ENCODE measurements at places on chromosomes 3 and 15. TPM values are rescaled to one million over a fixed set of nuclear protein-coding genes. Genes with fewer than 3 reads are reported as not detected.

Gene GOLGA8T
- total RNA-seq = 0.49 TPM

Gene TNFSF10
- 99.9 TPM for total RNA-seq

GRCh38 chr3:155651489-155652218, 93.2 kb downstream of the PLCH1 start:
- no peak for DNase-seq

DNA sequence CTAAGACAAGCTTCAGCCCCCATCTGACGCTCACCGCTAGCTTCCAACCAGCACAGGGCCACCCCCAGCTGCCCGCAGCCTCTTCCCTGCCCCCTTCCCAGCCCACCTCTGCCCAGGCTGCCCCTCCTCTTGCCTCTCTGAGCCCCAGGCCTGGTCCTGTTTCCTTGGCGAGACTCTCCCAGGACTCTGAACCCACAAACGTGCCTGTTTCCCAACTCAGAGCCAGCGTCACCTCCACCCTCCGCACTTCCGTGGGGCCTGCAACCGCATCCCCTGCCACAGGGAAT, 35.0 kb downstream of the ZXDC start:
- DNase-seq = no peak

DNA sequence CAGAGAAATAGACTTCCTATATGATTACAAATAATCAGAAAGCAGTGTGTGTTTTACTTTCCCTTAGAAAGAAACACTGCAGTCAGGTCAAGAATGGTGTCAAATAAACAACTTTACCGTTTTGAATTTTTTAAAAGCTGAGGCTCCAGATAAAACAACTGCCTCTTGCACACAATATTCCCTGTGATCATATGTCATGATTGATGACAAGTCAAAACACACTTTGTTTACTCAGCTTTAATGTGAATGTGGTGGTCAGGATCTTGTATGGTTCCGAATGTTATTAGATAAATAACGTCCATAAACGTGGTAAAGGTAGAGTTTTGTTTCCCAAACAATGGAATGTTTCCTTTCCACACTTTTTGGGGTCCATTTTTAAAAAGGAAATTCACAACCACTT, 428.4 kb upstream of the MDFIC2 start:
- DNase-seq = no peak

- DNase-seq = no peak
These were observed 74.6 kb downstream of the PRICKLE2 start for GRCh38 chr3:64150623-64151207.

Gene ETV5
- 1.5 TPM for total RNA-seq

- DNase-seq = no peak
These were observed 40.1 kb upstream of the GALNT15 start for GRCh38 chr3:16134173-16134928.

- DNase-seq = no peak
These were observed 7.8 kb downstream of the GP9 start for GRCh38 chr3:129068291-129068886.

Gene IL5RA
- not detected for total RNA-seq

DNA sequence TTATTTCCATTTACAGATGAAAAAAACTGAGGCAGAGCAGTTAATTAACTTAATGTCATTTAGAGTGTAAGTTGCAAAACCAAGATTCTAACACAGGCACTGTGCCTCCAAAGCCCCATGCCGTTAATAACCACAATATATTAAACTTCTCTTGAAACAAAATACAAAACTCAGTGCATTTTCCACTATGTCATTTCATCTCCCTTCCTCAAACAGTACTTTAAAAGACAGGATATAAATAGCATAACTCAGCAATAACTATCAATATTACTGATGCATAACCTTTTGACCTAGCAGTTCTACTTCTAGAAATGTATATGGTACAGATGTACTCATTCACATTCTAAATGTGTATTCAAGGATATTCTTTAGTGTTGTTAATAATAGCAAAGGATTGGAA, 5.1 kb upstream of the TASOR start:
- no peak for DNase-seq

Gene SAMD7
- not detected for total RNA-seq

Measured in activated naive CD4-positive, alpha-beta T cell treated with anti-CD3 and anti-CD28 coated beads, Interleukin-2, amount 50 U/mL, for 72 hours (primary cell).